Natural killer cell treated with Interleukin-12 subunit alpha and Interleukin-12 subunit beta and Interleukin-15 and Interleukin-18, amount 100 ng/mL, for 72 hours (primary cell): ENCODE measurements at places on chromosomes 3 and 15. TPM values are rescaled to one million over a fixed set of nuclear protein-coding genes. Genes with fewer than 3 reads are reported as not detected.

DNA sequence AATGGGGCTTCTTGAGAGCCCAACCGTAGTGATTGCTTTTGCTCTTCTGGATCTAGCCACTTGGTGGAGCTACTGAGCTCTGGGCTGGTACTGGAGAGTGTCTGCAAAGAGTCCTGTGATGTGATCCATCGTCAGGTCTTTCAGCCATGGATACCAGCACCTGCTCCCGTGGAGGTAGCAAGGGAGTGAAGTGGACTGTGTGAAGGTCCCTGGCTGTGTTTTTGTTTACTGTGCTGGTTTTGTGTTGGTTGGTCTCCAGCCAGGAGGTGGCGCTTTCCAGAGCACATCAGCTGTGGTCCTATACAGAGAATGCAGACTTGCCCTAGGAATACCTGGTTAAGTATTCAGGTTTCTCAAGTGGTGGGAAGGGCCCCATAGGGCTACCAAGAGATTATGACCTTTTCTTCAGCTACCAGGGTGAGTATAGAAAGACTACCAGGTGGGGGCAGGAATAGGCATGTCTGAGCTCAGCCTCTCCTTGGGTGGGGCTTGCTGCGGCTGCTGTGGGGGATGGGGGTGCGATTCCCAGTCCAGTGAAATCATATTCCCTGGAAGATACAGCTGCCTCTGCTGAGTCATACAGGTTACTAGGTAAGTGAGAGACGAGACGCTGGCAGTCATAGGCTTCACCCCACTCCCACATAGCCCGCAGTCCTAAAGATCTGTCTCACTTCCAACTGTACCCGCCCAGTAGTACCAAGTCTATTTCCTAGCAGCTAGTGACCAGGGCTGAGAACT lies 733.7 kb downstream of the ZNF385D start:
- DNase-seq = no peak

DNA sequence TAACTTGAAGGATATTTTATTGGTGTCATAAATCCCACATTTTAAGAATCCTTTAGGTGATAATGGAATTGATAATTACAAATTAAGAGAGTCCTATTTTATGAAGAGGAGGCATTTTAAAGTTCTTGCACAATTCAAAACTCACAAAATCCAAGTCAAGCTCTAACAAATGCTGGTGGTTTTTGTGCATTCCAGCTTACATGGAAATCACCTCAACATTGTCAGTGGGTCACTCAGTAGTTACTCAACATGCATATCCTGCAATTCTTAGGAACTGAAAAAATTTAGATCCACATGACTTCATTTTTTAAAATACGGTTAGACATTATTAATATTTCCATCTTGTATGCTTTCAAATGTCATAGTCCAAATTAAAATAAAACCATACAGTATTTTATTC lies 487.2 kb downstream of the CNTN3 start:
- DNase-seq = no peak

DNA sequence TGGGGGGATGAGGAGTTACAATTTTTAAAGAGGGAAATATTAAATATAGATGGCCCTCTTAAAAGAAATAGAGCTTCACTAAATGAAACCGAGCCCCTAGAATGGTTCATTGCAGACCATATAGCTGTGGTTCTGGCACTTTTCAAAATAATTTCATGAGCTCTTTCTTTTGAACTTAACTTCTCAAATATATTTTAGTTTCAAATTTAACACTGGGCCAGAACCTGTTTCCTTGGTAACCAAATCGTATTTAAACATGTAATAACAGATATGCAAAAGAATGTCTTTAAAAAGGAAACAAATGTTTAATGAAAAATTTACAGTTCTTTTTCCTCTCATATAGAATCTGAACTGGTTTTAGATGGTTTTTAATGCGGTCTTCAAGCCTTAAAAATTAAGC lies 20.1 kb downstream of the ZBTB38 start:
- no peak for DNase-seq

GRCh38 chr15:74845581-74845980 lies 2.6 kb upstream of the ULK3 start:
- DNase-seq = no peak

GRCh38 chr3:194672876-194673275 lies 885 bp upstream of the LSG1 start:
- DNase-seq = no peak

DNA sequence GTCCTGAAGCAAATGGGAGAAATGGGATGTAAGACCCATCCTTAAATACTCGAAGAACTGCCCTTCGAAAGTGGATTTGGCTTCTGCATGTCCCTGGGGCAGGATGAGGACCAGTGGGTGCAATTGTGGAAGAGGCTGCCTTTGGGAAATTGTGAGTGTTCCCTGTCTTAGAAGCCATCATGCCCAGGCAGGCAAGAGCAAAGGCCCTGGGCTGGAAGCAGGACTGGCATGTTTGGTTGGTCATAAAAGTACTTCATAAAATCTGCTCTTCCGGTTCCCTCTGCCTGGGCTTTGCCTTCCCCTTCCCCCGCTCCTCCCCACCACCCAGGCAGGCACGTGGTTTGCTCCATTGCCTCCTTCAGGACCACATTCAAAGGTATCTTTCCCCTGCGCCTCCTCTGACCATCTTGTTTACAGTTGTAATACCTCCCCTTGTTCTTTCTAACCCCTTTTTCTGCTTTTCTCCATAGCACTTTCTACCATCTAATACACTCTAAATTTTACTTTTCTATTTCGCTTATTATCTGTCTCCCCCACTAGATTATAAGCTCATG lies 8.3 kb downstream of the MINAR1 start:
- no peak for DNase-seq

GOLGA6L7 gene
- not detected for total RNA-seq

GOLGA6L10 gene
- 2.4 TPM for total RNA-seq

CYP8B1 gene
- total RNA-seq = not detected

FILIP1L gene
- not detected for total RNA-seq
